ENCODE measurements at places on chromosomes 5 and 9. TPM values are rescaled to one million over a fixed set of nuclear protein-coding genes. Genes with fewer than 3 reads are reported as not detected.

DNA sequence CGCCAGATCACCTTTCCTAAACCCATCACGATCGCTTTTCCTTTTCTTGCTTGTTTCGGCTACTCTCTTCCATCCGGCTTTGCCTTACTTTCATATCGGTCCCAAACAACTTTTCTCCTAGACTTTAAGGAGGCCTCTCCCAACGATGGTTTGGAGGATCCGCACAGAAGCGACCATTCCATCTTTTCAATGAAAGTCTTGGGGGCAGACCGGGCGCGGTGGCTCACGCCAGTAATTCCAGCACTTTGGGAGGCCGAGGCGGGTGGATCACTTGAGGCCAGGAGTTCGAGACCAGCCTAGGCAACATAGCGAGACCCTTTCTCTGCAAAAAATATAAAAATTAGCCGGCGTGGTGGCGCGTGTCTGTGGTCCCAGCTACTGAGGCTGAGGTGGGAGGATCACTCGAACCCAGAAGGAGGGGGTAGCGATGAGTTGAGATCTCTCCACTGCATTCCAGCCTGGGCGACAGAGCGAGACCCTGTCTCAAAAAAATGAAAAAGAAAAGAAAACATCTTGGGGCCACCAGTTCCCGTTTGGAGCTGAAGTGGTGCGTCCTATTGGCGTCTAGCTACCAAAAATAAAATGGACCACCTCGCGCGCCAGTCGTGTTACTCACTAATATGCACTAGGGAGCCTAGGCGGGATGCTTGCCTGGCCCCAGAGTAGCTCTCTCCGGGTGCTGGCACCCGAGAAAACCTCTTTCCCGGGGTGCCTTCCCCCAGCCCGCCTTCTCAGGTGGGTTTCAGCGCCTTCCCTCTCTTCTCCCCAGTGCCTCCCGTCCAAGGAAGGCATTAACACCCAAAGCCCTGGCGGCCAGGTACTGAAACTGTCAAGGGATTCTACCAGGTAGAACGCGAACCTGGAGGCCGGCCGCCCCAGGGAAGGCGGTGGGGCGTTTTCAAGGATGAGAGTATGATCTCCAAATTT lies 800 bp upstream of the AP3B1 start:
- peak overlapping the region; percentile 99 for H3K27ac ChIP-seq
- H3K4me1 ChIP-seq, result peaks cover 37% of the 10 kb centered on the region
- H3K36me3 ChIP-seq, result peaks cover 8% of the 10 kb centered on the region
- DNase-seq, result peak; percentile 48

DNA sequence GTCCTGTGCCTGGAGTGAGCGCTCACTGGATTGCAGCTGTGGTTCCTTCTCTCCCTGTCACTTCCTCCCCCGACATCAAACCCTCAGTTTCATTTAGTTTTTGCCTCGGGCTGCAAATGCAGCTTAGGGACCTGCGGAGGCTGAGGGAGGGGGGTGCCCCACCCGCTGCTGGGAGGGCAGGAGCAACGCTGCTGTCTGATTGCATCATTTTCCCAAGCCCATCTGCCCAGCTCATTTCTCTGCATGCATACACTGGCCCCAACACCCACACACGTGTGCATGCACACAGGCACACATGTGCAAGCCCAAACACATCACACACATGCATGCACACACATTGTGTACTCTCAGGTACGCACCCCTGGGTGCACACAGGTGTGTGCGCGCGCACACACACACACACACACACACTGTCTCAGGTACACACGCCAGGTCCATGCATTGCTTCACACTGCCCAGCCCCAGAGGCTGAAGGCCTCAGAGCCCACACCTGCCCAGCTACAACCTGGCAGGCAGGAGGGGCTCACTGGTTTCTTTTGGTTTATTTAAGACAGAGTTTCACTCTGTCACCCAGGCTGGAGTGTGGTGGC lies 3.4 kb downstream of the ASS1 start:
- peak overlapping the region; percentile 61 for H3K4me3 ChIP-seq
- H3K27me3 ChIP-seq, result peaks cover 24% of the 10 kb centered on the region
- H3K27ac ChIP-seq, result no peak overlapping the region
- H3K36me3 ChIP-seq, result peaks cover 2% of the 10 kb centered on the region
- peak; percentile 41 for DNase-seq

DNA sequence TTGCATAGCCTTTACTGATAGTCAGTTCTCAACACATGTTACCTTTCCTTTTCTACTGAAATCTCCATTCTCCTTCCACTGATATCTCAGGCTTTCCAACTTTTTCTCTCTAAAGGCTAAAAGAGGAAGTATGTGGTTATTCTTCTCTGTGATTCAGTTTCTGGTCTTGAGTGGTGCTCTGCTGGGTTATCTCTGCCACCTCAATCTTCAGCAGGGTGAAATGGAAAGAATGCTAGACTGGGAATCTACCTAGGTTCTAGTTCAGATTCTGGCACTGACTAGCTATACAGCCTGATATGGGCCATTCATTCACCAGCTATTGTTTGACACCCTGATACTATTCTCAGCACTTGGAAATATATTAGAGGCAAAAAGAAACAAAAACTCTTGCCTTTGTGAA lies 124.9 kb upstream of the GRIA1 start:
- H3K36me3 ChIP-seq, result no peaks in the 10 kb centered on the region
- H3K27ac ChIP-seq, result no peak overlapping the region
- DNase-seq, result no peak

- peaks cover 36% of the 10 kb centered on the region for H3K4me1 ChIP-seq
- peak; percentile 46 for DNase-seq
- H3K27me3 ChIP-seq, result no peaks in the 10 kb centered on the region
Measured at GRCh38 chr9:4596165-4596922, 65.8 kb upstream of the PLPP6 start.

GRCh38 chr5:39578887-39579497 lies 154.2 kb upstream of the DAB2 start:
- no peaks in the 10 kb centered on the region for H3K36me3 ChIP-seq
- H3K27ac ChIP-seq, result no peak overlapping the region
- no peak for DNase-seq
- H3K4me3 ChIP-seq, result no peak overlapping the region
- H3K4me1 ChIP-seq, result peaks cover 6% of the 10 kb centered on the region

DNA sequence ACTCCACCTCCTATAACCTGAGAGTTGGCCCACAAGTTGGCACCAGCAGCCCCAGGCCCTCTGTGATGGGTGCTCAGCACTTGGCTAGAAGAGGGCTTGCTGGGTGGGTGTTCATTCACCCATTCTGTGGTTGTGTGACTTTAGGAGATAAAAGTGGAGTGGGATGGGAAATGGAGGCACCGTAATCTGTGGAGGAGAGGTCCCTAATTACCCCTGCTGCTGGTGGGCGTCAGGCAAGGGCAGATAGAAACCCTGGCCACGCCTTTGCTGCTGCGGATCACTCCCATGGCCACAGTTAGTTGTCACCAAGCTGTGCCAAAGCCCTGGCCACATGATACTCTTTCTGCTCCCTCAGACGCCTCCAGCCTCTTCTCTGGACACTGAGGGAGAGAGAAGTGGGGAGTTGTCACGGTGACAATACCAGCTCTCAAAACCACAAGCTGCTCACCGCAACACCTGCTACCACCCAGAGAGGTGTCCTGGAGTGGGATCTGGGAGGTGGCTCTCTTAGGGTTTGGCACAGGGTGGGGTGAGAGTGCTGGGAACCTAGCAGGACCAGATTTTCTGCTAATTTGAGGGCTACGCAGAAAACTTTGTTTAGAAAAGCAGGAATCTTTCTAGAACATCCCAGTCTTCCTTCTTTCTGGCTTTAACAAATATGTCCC lies 12.0 kb upstream of the NEUROG1 start:
- no peak for DNase-seq
- H3K4me3 ChIP-seq, result no peak overlapping the region
- no peak overlapping the region for H3K27ac ChIP-seq
- peaks cover 14% of the 10 kb centered on the region for H3K4me1 ChIP-seq
- H3K36me3 ChIP-seq, result no peaks in the 10 kb centered on the region
- H3K27me3 ChIP-seq, result peaks cover 80% of the 10 kb centered on the region

- H3K27me3 ChIP-seq, result no peaks in the 10 kb centered on the region
- peak overlapping the region; percentile 92 for H3K4me3 ChIP-seq
- H3K4me1 ChIP-seq, result peaks cover 48% of the 10 kb centered on the region
- H3K27ac ChIP-seq, result peak overlapping the region; percentile 40
Measured at GRCh38 chr9:111630964-111631213, 245 bp upstream of the DNAJC25 start.

GRCh38 chr9:36190388-36191289 lies at the start of gene CLTA:
TSS of gene CLTA (plus strand) at chr9:36190921. CDS start at chr9:36191057, 136 bp downstream.
- peak; percentile 96 for DNase-seq
- peaks cover 13% of the 10 kb centered on the region for H3K27me3 ChIP-seq
- H3K27ac ChIP-seq, result peak within 1 kb of the TSS; percentile 97

- DNase-seq, result no peak
- H3K27me3 ChIP-seq, result no peaks in the 10 kb centered on the region
- no peak overlapping the region for H3K4me3 ChIP-seq
- H3K4me1 ChIP-seq, result peaks cover 37% of the 10 kb centered on the region
- no peak overlapping the region for H3K27ac ChIP-seq
Measured at GRCh38 chr9:137614631-137615386, 4.0 kb upstream of the EHMT1 start.

DNA sequence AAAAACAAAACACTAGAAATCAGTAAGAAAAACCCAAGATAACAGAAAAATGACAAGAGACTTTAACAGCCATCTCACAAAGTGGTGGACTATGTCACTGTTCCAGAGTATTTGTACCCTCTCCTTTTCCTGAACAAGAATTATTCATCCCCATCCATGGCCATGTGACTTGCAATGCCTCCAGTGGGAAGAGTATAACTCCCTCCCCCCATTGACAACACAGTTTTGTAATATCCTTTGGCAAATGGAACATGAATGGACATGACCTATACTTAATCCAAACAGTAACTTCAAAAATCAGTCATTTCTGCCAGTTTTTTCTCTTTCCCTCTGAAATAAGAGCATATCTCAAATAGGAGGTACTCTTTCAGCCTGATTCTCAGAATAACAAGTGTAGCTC lies 33.9 kb downstream of the PTBP3 start:
- DNase-seq, result no peak
- no peak overlapping the region for H3K27ac ChIP-seq
- no peak overlapping the region for H3K4me3 ChIP-seq
- peaks cover 4% of the 10 kb centered on the region for H3K36me3 ChIP-seq
- no peaks in the 10 kb centered on the region for H3K27me3 ChIP-seq
- H3K4me1 ChIP-seq, result peaks cover 43% of the 10 kb centered on the region

- no peaks in the 10 kb centered on the region for H3K36me3 ChIP-seq
- no peak overlapping the region for H3K4me3 ChIP-seq
- no peak for DNase-seq
- H3K4me1 ChIP-seq, result peaks cover 41% of the 10 kb centered on the region
- H3K27ac ChIP-seq, result no peak overlapping the region
Measured at GRCh38 chr5:34535433-34535832, 120.7 kb upstream of the RAI14 start.

DNA sequence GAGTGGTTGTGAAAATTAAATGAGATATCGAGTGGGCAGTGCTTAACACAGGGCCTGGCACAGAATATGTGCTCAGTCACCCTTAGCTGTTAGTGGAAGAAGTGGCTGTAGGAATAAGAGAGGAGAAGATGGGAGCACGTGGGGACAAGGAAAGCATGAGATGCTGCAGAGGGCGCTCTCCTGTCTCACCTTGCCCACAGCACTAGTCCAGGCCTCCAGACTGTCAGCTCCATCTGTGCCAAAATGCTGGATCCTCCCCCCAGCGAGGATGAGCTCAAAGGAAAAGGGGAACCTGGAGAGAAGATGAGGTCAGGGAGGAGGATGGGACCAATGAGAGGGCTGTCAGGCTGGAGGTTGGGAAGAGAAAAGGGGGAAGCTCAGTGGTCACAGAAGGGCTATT lies 12.5 kb downstream of the ARAP3 start:
- H3K36me3 ChIP-seq, result no peaks in the 10 kb centered on the region
- H3K27me3 ChIP-seq, result no peaks in the 10 kb centered on the region
- no peak for DNase-seq
- H3K27ac ChIP-seq, result no peak overlapping the region

Gene BAAT
- 0.24 TPM for total RNA-seq

Gene SAXO1
- not detected for total RNA-seq

DNA sequence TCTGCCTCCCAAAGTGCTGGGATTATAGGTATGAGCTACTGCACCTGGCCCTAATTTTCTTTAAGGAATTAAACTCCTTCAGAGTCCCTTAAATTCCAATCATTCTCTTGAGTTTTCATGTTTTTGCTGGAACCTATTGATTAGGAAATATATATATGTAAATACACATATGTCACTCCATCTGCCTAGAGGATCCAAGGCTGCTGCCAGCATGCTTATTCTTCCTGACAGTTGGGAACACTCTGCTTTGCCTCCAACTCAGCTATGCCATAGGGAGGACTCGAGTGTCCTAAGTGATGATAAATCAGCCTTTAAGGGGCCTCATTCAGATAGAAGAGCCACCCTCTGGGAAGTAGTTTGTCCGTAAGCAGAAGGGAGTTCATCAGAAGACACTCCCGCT lies 21.8 kb downstream of the MFAP3 start:
- peaks cover 11% of the 10 kb centered on the region for H3K4me1 ChIP-seq
- H3K27ac ChIP-seq, result no peak overlapping the region
- no peak overlapping the region for H3K4me3 ChIP-seq
- no peaks in the 10 kb centered on the region for H3K27me3 ChIP-seq
- H3K36me3 ChIP-seq, result no peaks in the 10 kb centered on the region

DNA sequence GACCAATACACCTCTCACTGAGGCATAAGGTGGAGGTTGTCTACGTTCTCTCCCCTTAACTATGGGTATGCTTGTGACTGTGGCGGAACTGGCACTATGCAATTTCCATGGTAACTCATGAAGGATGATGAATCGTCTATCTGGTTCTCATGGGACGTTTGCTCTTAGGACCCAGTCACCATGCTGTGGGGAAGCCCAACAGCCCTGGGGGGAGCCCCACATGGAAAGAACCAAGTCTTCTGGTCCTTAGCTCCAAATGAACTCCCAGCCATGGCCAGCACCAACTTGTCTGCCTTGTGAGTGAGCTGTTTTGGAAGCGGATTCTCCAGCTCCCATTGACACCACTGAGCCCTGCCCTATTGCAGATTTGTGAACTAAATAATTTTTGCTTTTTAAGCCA lies 188.7 kb upstream of the S1PR3 start:
- H3K4me3 ChIP-seq, result no peak overlapping the region
- no peak for DNase-seq
- H3K4me1 ChIP-seq, result peaks cover 9% of the 10 kb centered on the region
- H3K27me3 ChIP-seq, result peaks cover 58% of the 10 kb centered on the region
- H3K36me3 ChIP-seq, result no peaks in the 10 kb centered on the region

DNA sequence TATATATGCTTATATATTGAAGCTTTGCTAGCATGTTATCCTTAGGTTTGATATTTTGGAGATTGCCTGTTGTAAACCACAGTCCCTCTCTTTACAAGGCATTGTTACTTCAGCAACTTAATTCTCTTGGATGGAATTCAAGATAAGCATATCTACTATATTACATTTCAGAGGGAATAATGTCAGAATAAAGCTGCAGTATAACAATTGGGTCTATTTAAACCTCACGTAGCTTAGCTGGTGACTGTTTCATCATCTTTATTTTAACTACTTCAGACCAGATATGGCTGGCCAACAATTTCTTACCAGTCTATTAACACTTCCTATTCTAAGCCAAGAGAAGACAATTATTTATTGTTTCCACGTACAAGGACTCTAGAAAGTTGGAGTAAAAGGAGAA lies 27.1 kb downstream of the ZCCHC10 start:
- H3K4me3 ChIP-seq, result no peak overlapping the region
- no peak overlapping the region for H3K27ac ChIP-seq
- H3K36me3 ChIP-seq, result no peaks in the 10 kb centered on the region
- no peaks in the 10 kb centered on the region for H3K4me1 ChIP-seq
- no peaks in the 10 kb centered on the region for H3K27me3 ChIP-seq

GRCh38 chr5:160458806-160459800 lies 37.4 kb downstream of the PTTG1 start:
- no peak overlapping the region for H3K27ac ChIP-seq
- no peak for DNase-seq
- peaks cover 32% of the 10 kb centered on the region for H3K4me1 ChIP-seq
- no peaks in the 10 kb centered on the region for H3K36me3 ChIP-seq

GRCh38 chr9:5896863-5897262 lies 6.2 kb downstream of the MLANA start:
- peaks cover 18% of the 10 kb centered on the region for H3K4me1 ChIP-seq
- DNase-seq, result no peak
- H3K36me3 ChIP-seq, result no peaks in the 10 kb centered on the region
- H3K27me3 ChIP-seq, result no peaks in the 10 kb centered on the region
